Stimulated activated CD8-positive, alpha-beta memory T cell treated with anti-CD3 and anti-CD28 coated beads, Interleukin-4, amount 100 ng/mL, for 24 hours (primary cell): ENCODE measurements at places on chromosomes 11 and 22.

GRCh38 chr22:37122598-37123180 lies 13.2 kb upstream of the TMPRSS6 start:
- DNase-seq: no peak

GRCh38 chr11:132307309-132308020 lies 937.0 kb downstream of the NTM start:
- no peak for DNase-seq

- no peak for DNase-seq
These were observed 23.6 kb downstream of the OR52E1 start for GRCh38 chr11:5092821-5093585.

- no peak for DNase-seq
These were observed 2.8 kb downstream of the SMIM38 start for GRCh38 chr11:69158301-69159149.

DNA sequence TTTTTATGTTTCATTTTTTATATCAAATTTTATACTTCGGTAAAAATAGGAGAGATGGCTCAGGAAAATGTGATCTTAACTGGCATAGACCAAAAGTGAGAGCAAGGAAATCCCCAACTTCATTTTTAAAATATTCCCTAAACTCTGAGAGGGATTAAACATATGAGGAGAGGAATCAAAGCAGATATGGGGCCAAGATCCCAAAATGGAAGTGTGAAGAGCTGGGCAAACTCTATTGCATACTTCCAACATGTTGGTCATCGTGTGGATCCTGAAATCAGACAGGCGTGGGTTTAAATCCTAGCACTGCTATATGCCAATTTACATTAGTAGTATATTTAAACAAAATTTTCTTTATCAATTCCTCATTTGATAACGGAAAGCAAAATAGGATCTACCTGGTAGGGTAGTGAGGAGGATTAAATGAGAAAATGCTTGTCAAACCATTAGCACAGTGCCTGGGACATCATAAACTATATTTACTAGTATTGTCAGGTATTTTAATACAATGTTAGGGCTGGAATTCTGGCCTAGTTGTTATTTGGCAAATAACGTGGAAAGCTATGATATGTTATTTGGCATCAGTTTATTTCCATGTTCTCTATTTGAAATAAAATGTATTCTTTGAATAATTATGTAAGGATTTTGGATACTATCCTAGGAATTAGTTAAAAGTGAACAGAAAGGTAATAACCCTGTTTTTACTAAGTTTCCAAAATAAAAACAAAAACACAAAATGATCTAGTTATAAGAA lies 392.8 kb upstream of the CCDC90B start:
- DNase-seq: no peak

- no peak for DNase-seq
These were observed 851.1 kb upstream of the RAG2 start for GRCh38 chr11:37449146-37449545.

- DNase-seq: no peak
These were observed 714 bp downstream of the SDF2L1 start for GRCh38 chr22:21642584-21643448.

- DNase-seq: no peak
These were observed 225.1 kb upstream of the PITPNB start for GRCh38 chr22:28143961-28144745.

- no peak for DNase-seq
These were observed 143.9 kb downstream of the CADM1 start for GRCh38 chr11:115360186-115360824.

DNA sequence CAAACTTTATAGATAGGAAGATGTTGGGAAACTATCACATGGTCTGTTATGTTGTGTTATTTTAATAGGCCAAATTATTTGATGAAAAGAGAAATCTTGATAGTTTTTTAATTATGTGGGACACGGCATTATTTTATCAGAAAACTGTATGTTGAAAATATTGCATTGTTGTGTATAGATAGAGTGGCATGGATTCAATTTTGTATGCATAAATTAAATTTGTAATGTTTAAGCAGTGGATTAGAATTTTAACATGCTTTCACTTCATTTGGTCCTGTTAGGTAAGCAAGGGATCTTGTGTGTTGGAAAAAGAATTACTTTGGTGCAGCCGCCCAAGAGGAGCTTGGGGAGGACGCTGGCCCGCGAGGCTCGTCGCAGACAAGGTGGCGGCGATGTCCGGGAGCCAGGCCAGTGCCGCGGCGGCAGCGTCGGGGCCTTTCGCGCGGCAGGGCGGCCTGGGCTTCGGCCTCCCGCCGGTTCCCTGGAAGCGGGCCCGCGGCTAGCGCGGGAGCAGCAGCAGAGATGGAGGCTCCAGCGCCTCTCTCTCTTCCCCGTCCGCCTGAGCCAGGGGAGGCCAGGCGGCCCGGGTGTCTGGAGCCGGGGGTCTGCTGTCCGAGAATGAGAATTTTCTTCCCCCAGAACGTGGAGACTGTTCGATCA lies 82.7 kb downstream of the GGT1 start:
- DNase-seq: no peak

DNA sequence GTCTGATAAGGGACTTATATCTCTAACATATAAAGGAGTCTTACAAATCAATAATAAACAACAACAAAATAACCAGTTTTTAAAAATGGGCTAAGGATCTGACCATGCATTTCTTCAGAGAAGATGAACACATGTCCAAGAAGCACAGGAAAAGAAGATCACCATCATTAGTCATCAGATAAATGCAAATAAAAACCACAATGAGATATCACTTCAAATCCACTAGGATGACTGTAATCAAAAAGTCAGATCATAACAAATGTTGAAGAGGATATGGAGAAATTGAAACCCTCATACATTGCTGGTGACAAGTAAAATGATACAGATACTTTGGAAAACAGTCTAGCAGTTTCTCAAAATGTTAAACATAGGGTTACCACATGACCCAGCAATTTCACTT lies 61.2 kb upstream of the MYOD1 start:
- no peak for DNase-seq

DNA sequence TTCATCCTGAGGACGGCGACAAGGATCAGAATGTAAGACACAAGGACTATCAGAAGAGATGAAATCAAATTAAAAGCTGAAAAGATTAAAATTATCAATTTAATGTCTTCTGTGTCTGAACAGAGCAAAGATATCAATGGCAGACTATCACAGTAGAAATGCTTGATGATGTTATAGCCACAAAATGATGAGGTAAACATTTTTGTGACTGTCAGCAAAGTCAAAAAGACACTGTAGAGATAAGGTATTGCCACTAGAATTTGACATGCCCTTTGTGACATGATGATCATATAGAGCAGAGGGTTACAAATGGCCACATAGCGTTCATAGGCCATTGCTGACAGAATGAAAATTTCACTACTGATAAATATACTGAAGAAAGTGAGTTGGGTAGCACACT lies 12.2 kb downstream of the OR5J2 start:
- DNase-seq: no peak
